ENCODE measurements at places on chromosomes 1 and 21.

DNA sequence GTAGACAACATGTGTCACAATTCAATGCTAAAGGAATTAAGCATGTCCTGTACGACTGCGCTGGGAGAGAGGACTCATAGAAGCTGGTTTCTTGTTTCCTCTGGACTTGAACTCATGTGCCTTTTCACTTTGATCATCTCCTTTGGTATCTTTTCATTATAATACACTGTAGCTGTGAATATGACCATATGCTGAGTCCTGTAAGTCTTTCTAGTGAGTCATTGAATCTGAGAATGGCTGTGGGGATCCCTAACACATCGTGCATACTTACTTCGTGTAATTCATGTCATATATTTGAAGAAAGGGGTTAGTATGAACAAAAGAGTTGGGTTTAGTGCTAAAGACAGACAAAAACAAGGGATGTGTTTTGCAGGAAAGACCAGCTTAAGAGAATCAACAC is 148.1 kb upstream of the RUNX1 start:
- peak; percentile 42 for DNase-seq

DNA sequence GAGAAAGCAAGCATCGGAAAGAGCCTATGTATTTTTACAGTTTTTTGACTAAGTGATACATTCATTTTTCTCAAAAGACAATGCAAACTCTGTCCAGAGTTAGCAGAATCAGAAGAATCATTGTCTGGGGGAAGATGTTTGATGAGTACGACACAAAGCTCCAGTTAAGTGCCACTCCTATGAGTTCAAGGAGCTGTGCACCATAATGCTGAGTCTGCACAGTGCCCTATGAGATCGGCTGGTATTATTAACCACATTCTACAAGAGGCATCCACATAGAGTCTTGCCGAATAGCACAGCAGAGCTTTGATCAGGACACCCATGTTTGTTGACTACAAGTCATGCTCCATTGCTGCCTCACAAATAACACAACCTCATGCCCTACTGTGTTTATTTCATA is 54.9 kb upstream of the RAP1GAP start:
- DNase-seq: no peak

- DNase-seq: no peak
Measured at GRCh38 chr1:180119837-180120236, 34.8 kb upstream of the QSOX1 start.

- no peak for DNase-seq
Measured at GRCh38 chr1:3038571-3039181, 17.4 kb downstream of the ACTRT2 start.

DNA sequence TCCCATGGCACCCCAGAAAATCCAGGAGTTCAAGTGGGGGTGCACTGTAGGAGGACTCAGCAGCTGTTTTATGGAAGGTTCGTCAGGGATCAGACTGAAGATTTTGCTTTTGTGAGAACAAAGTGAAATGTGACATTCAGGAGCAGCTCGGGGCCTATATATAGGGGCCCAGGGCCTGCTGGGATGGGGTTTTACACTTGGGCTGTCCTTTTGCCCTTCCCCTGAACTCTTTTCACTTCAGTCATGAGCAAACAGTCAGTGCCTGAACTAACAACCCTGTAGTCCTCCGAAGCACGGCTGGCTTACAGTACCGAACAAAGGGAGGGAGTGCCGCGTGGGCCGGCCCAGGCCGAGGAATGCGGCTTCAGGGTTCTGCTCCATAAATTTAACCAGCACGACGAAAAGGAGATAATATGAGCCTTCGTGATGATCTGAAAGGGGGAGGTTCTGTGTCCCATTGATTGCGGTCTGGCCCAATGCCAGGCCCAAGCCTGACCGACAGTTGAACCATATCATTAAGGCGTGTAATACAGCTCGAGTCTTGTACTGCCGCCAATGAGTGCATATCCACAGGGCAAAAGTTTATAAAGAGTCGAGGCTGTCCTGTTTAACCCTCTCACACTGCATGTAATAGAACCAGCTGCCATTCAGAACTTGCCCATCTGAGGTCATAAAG is 139.9 kb downstream of the DHRS3 start:
- DNase-seq: peak; percentile 99

GRCh38 chr1:112533029-112533428 is 24.3 kb downstream of the WNT2B start:
- DNase-seq: peak; percentile 84

DNA sequence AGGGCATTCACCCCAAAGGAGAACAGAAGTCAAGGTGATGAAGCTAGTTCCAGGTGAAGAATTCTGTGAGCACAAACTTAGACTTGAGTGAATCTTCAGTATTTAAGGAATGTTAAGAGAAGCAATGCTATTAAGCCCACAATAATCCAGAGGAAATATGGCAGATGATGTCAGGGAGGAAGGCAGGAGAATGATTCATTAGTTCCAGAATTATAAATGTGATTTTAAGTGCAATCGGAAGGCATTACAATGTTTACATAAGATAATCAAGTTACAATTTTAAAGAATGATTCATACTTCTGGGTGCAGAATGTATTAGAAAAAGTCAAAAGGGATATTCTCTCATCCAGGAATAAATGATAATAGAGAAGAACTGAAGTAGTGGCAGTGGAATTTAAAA is 545.2 kb upstream of the BRINP3 start:
- DNase-seq: peak; percentile 45

- peak; percentile 91 for DNase-seq
Measured at GRCh38 chr1:54273092-54273794, 73.3 kb downstream of the MRPL37 start.

DNA sequence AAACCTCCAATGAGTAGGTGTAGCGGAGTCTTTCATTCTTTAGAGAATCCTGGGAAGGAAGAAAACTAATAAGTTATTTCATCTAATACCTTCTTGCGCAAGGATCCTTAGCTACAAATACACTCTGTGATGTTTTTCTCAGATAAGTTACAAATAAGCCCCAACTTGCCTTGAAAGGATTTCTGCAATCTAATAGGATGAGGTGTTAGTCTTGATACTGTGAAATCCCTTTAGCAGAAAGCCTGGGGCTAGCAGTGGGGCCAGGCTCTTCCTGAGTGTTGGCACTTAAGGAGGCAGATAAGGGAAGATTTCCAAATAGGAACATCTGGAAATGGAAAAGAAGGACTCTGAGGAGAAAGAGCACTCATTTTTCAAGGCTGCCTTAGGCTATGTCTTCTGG is 168.0 kb upstream of the DAB1 start:
- no peak for DNase-seq

- DNase-seq: no peak
Measured at GRCh38 chr1:63640633-63641567, 47.7 kb downstream of the PGM1 start.

DNA sequence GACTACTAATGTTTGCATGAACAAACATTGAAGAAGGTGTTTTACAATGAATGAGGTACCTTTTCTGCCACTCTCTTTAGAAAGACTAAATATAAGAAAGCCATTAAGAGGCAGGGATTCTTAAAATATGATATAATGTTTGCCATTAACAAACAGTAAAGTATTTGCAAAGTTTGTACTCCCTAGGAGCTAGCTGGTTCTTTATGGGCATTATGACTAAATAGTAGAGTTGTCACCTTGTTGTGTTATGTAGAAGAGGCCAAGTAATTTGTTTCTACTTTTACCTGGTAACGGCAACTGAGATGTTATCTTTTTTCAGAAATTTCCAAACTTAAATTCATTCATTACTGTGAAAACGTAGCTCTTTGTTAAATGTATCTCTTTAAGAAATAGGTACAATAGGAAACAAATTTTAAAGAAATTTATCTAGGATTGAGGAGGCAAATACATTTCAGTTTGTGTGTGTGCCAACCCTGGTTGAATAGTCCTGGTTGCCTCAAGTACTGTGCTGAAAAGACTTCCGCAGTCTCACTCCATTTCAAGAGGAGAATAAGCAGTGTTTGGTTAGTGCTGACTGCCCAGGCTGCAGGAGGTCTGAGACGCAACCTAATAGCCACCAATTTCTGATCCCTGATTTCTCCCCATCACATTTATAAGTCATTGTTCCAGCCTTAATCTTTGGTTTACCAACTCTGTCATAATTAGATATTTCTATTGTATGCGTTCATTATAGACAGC is 52.1 kb downstream of the WDR3 start:
- DNase-seq: no peak

DNA sequence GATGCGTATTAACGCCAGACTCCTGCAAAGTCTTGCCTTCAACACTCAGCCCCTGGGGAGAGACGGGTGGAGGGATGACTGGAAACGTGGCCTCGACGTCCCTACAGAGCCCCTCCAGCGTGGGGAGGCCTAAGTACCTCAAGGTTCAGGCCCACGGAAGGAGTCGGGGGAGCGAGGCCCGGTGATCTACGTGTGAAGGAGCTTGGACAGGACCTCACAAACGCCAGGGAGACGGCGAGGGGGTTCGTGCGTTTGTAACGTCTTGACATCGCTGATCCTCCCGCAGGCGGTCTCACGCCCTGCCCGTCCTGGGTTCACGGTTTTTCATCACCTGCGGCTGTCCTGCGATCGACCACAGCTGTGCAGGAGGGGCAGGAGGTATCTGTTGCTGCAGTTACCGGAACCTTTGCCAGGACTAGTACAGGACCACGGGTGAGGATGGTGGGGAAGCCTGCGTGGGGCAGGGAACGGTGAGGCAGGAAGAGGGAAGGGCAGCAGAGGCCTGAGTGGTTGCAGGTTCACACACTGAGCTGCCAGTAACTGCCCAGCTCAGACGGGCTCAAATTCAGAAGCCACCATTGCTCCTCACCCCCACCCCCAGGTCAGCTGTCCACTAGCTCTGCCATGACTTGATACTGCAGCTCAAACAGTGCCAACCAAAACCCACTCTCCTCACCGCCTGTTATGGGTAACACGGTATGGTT is 889 bp upstream of the CCNL2 start:
- peak; percentile 12 for DNase-seq

GRCh38 chr1:85571828-85572227 is 8.7 kb upstream of the CCN1 start:
- DNase-seq: no peak

DNA sequence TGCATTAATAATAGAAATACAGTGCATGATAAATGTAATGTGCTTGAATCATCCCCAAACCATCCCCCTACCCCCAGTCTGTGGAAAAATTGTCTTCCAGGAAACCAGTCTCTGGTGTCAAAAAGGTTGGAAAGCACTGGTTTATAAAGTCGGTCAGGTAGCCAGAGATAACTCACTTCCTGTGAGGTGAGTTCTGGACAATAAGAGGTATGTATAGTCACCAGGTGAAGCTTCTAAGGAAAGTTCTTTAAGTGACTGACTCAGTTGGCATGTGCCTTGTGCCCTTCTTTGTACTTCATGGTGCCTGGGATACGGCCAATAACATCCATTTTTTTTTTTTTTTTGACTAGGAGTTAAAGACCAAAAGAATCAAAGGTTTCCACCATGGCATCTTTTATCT is 103.7 kb downstream of the GPATCH2 start:
- DNase-seq: no peak

- no peak for DNase-seq
Measured at GRCh38 chr1:182213163-182213562, 151.7 kb upstream of the ZNF648 start.

DNA sequence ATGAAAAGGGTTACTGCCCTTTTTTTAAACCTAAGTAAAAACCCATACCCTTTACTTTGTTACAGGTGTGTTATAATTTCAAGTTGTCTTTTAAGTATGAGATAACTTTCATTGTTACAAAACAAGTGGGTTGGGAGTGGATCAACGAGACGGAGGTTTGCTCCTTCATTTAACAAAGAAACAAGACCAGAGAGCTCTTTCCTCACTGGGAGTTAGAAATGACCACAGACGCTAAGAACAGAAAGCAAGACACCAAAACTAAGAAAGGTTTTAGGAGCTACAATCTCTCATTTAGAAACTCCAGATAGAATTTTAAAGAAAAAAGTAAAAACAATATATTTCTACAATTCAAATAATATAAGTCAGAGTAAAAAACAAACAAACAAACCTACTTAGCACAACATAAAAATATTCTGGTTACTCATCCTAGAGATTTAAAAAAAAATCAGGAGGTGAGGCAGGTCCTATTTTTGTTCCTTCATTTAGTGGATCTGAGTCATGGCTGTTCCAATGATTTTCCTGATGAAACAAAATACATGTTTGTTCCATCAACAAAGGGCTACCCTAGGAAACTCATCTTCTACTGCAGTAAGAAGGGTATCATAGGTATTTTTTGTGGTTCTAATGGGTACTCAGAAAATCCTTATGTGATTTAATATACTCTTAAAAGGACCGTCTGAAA is 33.0 kb downstream of the APP start:
- DNase-seq: peak; percentile 35

DNA sequence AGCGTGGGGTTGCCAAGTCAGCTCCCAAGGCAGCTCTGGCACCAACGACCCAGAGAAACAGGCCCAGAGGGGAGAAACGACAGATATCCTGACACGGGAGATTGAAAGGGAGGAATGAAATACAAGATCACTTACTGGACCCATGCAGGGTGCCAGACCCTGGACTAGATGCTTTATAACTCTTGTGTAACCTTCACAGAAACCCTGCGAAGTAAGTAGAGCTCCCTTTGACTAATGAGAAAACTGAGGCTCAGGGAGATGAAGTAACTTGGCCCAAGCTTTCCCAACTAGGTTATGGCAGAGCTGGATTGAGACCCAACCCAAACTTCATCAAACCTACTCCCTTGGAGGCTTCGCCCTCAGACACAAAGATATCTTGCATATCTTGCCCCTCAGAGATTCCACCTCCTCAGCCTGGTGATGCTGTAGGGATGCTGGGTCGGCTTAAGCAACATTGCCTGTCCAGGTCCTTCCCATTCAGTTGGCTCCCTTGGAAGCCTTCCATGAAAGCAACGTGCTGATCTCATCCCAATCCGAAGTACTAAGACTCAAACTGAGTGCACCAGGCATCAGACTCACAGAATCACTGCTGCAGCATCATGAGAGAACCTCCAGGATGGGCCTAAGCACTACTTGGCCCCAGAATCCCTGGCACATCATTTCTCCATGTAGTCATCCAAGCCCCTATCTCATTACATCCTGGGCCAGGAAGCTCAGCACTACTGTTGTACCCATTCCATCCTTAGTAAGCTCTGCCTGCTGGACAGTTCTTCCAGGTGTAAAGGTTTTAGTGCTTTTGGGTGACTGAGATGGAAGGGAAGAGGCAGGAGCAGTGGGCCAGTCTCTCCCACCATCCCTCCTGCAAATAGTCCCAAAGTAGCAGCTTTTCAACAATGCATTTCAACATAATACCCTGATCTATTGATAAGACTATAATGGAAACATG is 1.1 kb upstream of the IGSF9 start:
- DNase-seq: no peak

DNA sequence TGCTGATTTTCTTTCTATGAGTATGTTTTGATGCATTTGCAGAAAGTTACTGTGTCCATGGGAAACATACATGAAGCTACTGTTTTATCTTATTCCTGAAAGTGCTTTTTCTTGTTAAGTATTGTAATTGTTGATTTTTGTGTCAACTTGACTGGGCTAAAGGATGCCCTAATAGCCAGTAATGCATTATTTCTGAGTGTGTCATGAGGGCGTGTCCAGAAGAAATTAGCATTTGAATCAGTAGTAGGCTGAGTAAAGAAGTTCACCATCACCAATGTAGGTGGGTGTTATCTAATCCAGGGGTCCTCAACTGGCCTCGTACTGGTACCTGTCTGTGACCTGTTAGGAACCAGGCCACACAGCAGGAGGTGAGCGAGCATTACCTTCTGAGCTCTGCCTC is 760.2 kb downstream of the PLA2G4A start:
- DNase-seq: no peak

All from astrocyte of the spinal cord (primary cell).